Fibroblast of skin of right quadriceps (primary cell): ENCODE measurements at places on chromosomes 6 and 20.

GRCh38 chr6:138289739-138290138 is 71.4 kb upstream of the PBOV1 start:
- DNase-seq, result no peak

GRCh38 chr6:84825461-84825860 is 61.1 kb upstream of the TBX18 start:
- DNase-seq, result peak; percentile 69

DNA sequence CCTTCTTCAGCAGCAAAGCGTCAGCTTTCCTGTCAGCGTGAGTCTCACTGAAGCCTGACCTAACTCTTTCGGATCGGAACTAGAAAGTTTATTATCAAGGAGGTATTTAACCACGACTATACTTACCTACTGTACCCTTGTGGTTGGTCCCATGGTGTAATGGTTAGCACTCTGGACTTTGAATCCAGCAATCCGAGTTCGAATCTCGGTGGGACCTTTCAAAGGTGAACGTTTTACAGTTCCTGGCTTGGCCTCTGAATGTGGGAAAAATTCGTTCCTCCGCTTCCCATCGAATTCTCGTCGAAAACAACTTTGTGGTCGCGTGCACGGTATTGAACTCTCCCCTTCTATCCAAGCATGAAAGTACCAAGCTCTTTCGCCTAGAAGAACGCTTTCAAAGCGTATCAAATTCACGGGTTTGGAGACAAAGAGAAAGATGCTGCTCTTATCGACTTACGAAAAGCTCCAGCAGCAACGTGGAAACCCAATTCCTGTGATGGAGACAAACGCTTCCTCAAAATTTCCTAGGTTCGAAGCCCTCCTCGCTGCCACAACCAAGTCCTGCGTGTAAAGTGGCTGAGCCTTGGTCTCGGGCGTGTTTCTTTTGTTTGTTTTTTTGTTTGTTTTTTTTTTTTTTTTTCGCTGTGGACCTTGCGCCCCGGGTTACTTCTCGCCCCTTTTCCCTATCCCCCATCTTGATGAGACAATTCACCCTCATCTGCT is 63.7 kb downstream of the GPX5 start:
- DNase-seq, result peak; percentile 97

- DNase-seq, result no peak
These were observed 19.9 kb upstream of the DEK start for GRCh38 chr6:18284261-18284660.

DNA sequence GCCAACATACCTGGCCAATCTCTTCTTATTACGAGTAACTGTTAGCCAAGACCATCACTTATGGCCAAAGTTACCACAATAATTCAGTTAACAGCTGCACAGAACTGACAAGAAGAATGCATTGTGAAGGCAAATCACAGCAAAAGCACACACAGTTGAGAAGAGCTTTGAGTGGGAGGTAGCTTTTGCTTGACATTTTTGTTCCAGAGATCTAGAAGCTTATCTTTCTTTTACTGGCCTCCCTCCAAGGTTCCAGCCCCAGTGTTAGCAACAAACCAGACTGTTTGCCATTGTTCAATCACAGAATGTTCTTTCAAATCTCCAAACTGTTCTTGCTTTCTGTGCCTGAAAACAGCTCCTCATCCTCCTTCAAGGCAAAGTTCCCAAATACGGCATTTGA is 35.9 kb upstream of the IRAK1BP1 start:
- DNase-seq, result no peak

DNA sequence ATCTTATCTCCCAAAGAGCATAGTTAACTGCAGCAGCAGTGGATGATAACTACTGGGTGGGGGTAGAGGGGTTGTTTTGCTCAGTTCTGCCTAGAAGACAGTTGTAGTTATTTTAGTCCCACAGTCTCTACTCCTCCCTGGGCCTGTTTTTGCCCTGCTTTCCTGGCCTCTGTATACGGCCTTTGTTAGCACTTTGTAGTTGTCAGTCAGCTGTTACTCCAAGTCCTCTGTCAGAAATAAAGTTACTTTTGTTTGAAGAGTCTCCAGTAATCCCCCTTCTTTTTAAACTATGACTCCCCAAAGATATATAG is 113.9 kb downstream of the SLC16A10 start:
- DNase-seq, result no peak

- peak; percentile 66 for DNase-seq
These were observed at the start of gene LAMA4 for GRCh38 chr6:112253841-112254816. Gene LAMA4, minus strand, starts transcription at chr6:112254567. Its CDS starts 417 bp downstream, at chr6:112254150.

DNA sequence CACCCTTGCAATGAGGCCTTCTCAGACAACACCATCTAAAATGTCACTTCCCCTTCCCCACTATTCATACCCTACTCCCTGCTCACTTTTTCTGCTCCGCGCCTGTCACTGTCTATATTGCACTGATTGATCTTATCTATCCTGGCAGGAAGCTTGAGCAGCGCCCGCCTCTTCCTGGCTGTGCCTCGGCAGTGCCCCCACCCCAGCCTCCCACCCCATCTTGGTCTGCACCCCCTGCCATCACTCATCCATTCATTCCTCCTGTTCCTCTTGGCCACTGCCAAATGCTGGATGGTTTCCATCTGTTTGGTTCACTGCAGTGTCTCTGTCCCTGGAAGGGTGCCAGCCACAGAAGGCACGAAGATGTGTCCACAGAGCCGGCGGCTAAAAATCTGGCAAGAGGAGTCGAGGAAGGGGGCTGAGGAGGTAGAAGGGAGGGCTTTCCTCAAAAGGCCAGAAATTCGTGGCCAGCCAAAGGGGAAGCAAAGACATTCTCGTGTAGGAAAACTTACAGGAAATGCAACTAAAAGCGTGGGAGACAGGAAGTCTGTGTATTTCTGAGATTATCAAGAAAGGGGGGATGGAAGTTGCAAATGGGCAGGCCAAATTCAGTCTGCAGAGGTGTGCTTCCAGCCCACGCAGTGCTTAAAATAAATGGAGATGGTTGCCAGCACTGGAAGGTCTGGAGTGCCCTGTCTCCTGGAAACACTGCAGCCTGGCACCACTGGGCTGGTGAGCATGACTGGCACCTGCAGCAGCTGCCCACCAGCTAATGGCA is 27.6 kb downstream of the SYNJ2 start:
- DNase-seq, result peak; percentile 89

GRCh38 chr6:109347779-109348178 is 34.5 kb downstream of the CD164 start:
- DNase-seq, result no peak

DNA sequence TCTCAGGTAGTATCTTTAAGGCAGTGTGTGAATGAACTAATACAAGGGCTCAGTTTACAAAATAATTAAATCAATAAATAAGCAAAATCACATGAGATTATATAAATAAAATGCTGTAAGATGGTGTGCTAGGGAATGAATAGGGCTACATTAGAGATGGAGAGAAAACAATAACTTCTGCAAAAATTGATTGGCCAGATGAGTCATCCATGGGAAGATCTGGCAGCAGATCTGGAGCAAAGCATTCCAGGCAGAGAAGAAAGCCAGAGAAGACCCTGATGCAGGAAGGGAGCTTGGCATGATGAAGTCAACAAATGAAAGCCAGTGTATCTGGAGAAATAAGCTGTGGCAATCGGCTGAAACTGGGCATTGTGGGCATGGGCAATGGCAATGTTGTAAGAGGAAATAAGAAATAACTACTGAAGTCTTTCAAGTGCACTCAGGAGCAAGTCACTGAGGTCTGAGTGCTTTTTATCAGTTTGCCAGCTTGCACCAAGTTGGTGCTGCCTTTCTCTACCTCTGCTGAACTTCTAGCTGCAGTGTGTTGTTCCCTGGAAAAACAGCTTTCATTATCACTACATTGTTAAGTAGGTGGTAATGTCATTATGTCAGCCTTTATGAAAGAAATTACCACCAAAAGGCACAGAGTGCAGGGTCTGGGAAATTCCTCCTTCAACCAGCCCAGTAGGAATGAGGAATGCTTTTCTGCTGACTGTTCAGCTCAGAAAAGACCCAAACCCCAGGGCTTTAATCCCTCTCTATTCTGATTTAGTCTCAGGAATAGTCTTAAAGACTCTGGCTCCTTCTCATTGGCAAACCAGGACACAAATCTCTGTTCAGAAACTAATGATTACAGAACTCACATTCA is 231.6 kb downstream of the HTR1B start:
- DNase-seq, result peak; percentile 7

- peak; percentile 93 for DNase-seq
These were observed at the start of gene UBE2J1 for GRCh38 chr6:89352278-89353117. Gene UBE2J1, minus strand, starts transcription at chr6:89352722. Its CDS starts 153 bp downstream, at chr6:89352569.

GRCh38 chr6:140542863-140543262 is 1168.4 kb upstream of the CITED2 start:
- DNase-seq, result no peak

DNA sequence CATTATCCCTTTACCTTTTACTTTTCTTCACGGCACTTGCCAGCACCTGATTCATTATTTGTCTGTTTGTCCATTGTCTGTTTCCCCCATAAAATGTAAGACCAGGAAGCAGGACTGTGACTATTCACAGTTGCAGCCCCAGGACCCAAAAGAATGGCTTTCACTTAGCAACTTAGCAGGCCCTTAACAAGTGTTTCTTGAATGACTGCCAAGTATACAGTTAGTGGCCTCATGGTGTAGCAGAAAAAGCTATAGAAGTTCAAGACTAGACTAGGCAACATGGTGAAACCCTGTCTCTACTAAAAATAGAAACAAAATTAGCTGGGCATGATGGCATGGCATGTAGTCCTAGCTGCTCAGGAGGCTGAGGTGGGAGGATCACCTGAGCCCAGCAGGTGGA is 4.3 kb downstream of the SLC26A8 start:
- no peak for DNase-seq

DNA sequence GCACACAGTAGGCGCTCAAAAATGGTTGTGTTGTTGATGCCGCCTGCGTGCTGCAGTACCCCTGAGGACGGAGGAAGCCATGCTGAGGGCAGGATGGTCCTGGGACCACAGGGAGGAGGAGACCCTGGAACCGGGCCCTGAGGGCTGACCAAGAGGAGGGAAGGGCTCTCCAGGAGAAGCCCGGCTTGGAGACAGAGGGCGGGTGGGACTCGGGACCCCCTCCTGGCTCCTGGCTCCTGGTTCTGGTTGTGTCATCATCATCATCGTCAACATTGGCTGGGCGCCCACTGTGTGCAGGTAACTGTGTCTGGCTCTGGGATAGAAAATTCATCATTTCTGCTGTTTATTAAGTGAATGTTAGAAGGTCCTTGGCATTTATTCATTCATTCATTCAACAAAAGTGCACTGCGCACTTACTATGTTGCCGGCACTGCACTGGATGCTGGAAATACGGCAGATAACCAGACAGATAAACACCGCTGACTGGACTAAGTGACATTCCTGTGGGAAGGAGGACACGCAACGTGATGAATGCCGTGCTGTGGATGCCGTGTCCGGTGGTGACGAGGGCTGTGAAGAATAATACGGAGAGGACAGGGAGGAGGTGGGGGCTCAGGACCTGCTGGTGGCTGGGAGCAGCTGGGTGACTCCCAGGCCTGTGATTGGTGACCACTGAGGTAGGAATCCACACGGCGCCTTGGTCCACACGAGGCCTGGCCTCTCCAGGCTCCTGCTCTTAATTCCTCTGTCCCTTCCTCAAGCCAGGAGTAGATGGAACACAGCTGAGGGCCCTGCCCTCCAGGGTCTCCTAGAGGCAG is 35.3 kb downstream of the SPDEF start:
- no peak for DNase-seq

DNA sequence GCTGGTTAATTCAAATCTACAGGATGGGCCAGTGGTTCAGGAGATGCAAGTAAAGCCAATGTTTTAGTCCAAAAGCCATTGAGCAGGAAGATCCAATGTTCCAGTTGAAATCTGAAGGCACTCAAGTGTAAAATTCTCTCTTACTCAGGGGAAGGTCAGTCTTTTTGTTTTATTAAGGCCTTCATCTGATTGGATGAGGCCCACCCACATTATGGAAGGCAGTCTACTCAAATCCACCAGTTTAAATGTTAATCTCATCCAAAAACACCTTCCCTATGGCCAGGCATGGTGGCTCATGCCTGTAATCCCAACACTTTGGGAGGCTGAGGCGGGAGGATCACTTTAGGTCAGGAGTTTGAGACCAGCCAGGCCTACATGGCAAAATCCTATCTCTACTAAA is 31.3 kb upstream of the BEND6 start:
- DNase-seq, result no peak
